ENCODE measurements at places on chromosomes 7 and 10.
A peak's percentile ranks its signal among the peaks of the same experiment; 100 is the strongest.

- DNase-seq = peak; percentile 97
Observed at GRCh38 chr7:28908775-28909174, 49.4 kb downstream of the TRIL start.

- DNase-seq = no peak
Observed at GRCh38 chr10:30630571-30630970, 1.0 kb upstream of the LYZL2 start.

DNA sequence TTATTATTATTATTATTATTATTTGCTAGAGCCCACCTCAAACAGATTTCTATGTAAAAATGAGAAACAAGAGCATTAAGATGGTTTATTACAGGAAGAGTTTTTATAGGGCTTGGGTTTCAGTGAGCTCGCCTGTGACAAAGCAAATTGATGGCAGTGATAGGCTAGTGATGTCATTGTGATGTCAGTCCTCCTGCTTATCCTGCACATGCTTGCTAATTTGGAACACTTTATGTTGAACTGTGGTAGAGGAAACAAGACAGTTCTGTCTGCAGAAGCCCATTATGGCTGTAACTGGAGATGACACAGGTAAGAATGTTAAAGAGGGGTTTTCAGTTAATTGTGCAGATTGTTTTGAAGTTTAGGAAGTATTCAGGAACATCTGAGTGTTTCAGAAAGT is 68.3 kb downstream of the CREM start:
- peak; percentile 35 for DNase-seq

DNA sequence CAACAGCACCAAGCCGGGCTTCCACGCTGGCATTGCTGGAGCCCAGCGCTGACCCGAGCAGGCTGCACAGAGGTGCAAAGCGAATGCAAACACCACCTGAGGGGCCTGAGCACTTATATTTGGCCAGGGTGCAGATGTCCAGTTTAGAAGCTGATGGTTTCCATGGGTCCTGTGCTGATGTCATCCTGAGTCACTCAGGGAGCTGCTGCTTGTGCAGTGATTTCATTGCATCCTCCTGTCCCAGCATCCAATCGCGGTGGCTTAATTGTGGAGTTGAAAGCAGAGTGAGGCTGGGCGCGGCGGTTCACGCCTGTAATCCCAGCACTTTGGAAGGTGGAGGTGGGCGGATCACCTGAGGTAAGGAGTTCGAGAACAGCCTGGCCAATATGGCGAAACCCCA is 410.2 kb upstream of the KLF6 start:
- DNase-seq = peak; percentile 56

- no peak for DNase-seq
Observed at GRCh38 chr7:102320601-102321350, 34.1 kb downstream of the SH2B2 start.
